ENCODE measurements at places on chromosomes 6 and 20. TPM values are rescaled to one million over a fixed set of nuclear protein-coding genes. Genes with fewer than 3 reads are reported as not detected.

DNA sequence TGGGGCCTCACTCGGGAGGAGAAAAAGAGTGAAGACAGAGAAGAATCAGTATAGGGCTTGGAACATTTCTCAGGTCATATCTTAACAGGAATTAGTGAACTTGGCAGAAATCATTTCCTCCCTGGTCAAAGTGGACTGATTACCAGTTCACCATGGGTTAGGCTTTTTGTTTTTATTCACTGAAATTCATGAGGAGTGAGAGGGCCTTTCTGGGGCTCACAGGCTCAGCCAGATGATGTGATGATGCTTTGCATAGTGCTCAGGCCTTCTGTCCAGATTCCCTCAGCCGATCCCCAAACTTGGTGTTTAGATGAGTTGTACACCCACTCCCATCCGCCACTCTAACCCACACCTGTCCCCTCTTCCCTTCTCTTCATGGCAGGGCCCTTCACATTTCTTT is 32.5 kb downstream of the SRSF3 start:
- peaks cover 18% of the 10 kb centered on the region for H3K4me1 ChIP-seq
- no peaks in the 10 kb centered on the region for H3K36me3 ChIP-seq
- DNase-seq = no peak
- no peaks in the 10 kb centered on the region for H3K27me3 ChIP-seq
- H3K27ac ChIP-seq = no peak overlapping the region

GRCh38 chr6:37822851-37823682 is 3.5 kb downstream of the ZFAND3 start:
- H3K4me3 ChIP-seq = peak overlapping the region; percentile 13
- H3K27ac ChIP-seq = peak overlapping the region; percentile 26
- peaks cover 71% of the 10 kb centered on the region for H3K4me1 ChIP-seq

MOG gene
- not detected for total RNA-seq

DNA sequence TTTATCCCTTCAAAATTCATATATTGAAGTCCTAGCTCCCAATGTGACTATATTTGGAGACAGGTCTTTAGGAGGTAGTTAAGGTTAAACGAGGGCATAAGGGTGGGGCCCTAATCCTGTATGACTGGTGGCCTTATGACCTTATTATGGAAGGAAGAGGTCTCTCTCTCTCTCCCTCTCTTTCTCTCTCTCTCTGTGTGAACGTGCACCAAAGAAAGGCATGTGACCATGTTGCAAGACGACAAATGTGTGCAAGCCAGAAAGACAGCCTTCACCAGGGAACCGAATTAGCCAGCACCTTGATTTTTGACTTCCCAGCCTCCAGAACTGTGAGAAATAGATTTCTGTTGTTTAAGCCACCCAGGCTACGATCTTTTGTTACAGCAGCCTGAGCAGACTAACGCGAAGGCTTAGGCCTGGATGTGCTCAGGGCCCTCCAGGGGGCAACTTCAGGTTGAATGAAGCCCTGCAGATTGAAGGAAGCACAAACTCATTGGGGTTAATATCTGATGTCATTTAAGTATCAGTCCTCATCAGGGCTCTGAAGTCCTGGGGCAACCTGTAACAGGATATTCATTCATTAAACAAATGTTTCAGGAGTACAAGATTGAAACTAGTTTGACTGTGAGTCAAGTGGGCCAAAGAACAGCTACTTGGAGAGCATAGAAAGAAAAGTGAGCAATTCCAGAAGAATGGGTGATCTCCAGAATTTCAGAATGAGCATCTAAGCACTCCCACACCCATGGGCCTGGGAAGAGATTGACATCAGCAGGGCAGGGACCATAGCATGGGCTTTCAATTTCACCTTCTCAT is 157.4 kb upstream of the TNFAIP3 start:
- H3K36me3 ChIP-seq = peaks cover 6% of the 10 kb centered on the region
- H3K4me1 ChIP-seq = peaks cover 77% of the 10 kb centered on the region
- peak overlapping the region; percentile 91 for H3K27ac ChIP-seq

DNA sequence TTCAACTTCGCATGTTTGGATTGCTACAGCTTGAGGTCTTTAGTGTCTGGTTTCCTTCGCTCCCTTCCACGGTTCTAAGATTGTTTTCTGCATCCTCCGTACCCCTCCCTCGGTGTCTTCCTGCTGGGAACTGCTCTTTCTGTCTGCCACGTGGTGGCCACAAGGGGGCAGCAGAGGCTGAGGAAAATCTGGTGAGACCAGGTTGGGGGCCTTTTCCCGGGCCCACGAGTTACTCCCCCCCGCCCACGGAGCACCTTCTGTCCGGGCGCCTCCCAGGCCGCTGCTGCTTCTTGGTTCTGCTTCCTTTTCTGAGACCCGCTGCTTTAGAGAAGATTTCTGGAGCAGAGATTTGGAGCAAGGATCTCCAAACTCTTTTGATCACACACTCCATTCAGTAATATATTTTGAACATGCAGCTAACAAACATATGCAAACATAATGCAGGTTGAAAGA is 21.1 kb upstream of the NOTCH4 start:
- peaks cover 27% of the 10 kb centered on the region for H3K4me1 ChIP-seq
- DNase-seq = peak; percentile 81
- no peaks in the 10 kb centered on the region for H3K27me3 ChIP-seq
- no peaks in the 10 kb centered on the region for H3K36me3 ChIP-seq

DNA sequence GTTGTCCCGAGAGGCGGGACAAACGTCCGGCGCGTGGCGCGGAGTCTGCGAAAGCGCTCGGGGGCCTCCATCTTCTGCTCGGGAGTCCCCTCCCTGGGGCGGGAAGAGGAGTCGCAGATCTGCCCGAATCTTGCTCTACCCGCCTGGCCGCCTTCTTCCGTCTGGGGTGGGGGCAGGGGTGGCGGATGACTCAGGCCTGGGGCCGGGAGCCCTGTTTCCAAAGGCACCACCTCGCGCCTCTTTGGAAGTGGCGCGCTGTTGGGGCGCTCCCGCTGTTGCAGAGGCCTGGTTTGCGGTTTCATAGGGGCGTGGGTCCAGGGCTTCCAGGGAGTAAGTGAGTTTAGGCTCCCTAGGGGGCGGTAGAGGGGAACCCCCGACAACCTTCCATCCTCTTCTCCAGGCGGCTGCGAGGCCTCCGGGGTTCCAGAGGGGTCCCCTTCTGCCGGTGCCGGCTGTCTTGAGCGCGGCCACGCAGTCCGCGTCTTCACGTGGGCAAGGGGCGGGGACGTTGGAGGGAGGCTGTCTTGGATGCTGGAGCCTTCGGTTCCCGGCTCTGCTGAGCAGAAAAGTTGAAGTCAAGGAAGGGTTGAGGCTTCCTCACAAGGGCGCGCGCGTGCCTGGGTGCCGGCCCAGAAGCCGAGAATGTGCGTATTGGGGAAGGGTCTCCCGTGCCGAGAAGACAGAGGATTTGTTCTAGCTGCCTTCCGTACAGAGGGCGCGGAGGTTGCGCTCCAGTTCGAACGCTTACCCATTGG is 2.6 kb upstream of the TFAP2C start:
- H3K36me3 ChIP-seq = no peaks in the 10 kb centered on the region
- peaks cover 45% of the 10 kb centered on the region for H3K27me3 ChIP-seq
- peak; percentile 49 for DNase-seq
- peaks cover 14% of the 10 kb centered on the region for H3K4me1 ChIP-seq
- no peak overlapping the region for H3K27ac ChIP-seq

- H3K4me3 ChIP-seq = no peak overlapping the region
- H3K4me1 ChIP-seq = no peaks in the 10 kb centered on the region
- DNase-seq = no peak
- no peaks in the 10 kb centered on the region for H3K27me3 ChIP-seq
- H3K36me3 ChIP-seq = no peaks in the 10 kb centered on the region
Observed at GRCh38 chr6:78599526-78599925, 267.8 kb upstream of the IRAK1BP1 start.

DNA sequence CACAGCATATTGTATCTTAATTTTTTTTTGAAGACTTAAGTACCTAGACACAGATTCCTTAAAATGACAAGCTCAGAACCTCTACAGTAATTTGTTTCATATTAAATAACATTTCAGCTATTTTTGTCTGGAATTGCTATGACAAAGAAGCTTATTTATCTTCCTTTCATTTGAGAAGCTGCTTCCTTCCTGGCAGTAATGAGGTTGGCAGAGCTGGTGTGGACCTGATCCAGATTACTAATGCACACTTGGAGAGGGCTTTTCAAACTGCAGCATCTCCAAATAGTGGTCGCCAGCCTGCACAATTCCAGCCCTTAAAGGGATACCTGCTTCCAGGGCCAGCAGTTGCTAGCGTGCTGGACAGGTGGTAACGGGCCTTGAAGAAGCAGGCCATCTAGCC is 12.1 kb downstream of the PTCHD4 start:
- no peak for DNase-seq
- H3K27ac ChIP-seq = no peak overlapping the region
- peaks cover 8% of the 10 kb centered on the region for H3K27me3 ChIP-seq
- H3K36me3 ChIP-seq = no peaks in the 10 kb centered on the region
- H3K4me1 ChIP-seq = no peaks in the 10 kb centered on the region

- DNase-seq = peak; percentile 59
- peaks cover 12% of the 10 kb centered on the region for H3K36me3 ChIP-seq
- H3K4me3 ChIP-seq = no peak overlapping the region
Observed at GRCh38 chr20:20014659-20015058, 2.5 kb upstream of the NAA20 start.

DCDC2 gene
- not detected for total RNA-seq

FITM2 gene
- 2.1 TPM for total RNA-seq

GRCh38 chr20:41512624-41513023 is 105.6 kb downstream of the CHD6 start:
- no peak overlapping the region for H3K27ac ChIP-seq
- H3K27me3 ChIP-seq = no peaks in the 10 kb centered on the region
- DNase-seq = no peak
- H3K4me3 ChIP-seq = no peak overlapping the region
- H3K4me1 ChIP-seq = peaks cover 31% of the 10 kb centered on the region
- peaks cover 28% of the 10 kb centered on the region for H3K36me3 ChIP-seq

DNMT3B gene
- total RNA-seq = 1.4 TPM

GRCh38 chr6:162294029-162294428 is 433.5 kb downstream of the PRKN start:
- H3K27ac ChIP-seq = no peak overlapping the region
- H3K27me3 ChIP-seq = no peaks in the 10 kb centered on the region
- H3K36me3 ChIP-seq = no peaks in the 10 kb centered on the region
- no peak for DNase-seq
- no peaks in the 10 kb centered on the region for H3K4me1 ChIP-seq

DNA sequence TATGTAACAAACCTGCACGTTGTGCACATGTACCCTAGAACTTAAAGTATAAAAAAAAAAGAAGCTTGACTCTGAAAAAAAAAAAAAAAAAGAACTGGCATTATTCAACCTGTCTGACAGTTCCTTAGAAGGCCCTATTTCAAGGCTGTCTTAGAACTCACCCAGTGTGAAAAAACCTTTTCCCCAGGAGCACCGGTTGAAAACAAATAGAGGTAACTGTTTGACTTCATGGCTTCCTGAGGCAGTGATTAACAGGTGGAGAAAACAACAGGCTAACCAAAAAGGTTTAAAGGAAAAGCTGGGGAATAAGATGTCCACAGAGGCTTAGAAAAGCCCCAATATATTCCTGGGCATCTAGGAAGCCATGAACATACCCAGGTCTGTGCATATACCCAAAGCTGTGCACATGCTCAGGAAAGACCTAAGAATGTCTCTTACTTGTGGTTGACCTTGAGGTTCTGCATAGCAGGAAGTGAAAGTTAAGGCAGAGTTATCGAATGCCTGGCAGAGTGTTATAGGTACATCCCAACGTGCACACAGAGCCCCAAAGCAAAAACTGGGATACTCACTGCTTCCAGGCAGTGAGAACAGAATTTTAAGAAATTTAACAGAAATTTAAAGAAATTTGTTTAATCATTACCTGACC is 7.0 kb downstream of the UQCC1 start:
- no peak for DNase-seq
- H3K4me1 ChIP-seq = peaks cover 20% of the 10 kb centered on the region
- H3K27ac ChIP-seq = peak overlapping the region; percentile 67
- no peaks in the 10 kb centered on the region for H3K27me3 ChIP-seq

FABP7 gene
- total RNA-seq = not detected

DNA sequence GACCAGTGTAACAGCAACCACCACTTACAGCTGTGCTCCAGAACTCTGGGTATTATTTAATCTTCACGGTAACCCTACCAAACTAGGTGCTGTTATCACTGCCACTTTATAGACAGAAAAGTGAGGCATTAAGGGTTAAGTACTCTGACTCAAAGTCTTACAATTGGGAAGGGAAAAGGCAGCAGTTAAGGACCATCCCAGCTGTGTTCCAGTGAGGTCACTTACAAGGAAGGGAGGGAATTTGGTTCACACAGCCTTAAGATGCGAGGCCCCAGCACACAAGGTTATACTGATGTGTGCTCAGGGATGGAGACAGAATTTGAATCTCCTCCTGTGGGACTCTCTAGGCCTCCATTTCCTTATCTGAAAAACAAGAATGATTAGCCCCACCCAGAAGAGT is 46.7 kb downstream of the TRERF1 start:
- DNase-seq = no peak
- no peak overlapping the region for H3K4me3 ChIP-seq
- H3K4me1 ChIP-seq = peaks cover 76% of the 10 kb centered on the region
- no peaks in the 10 kb centered on the region for H3K27me3 ChIP-seq

GRCh38 chr20:49230561-49231133 is 11.4 kb downstream of the DDX27 start:
- no peaks in the 10 kb centered on the region for H3K4me1 ChIP-seq
- no peaks in the 10 kb centered on the region for H3K27me3 ChIP-seq
- peak overlapping the region; percentile 20 for H3K27ac ChIP-seq
- peaks cover 50% of the 10 kb centered on the region for H3K36me3 ChIP-seq

- H3K27ac ChIP-seq = no peak overlapping the region
- H3K36me3 ChIP-seq = no peaks in the 10 kb centered on the region
- peaks cover 31% of the 10 kb centered on the region for H3K27me3 ChIP-seq
- DNase-seq = no peak
- no peak overlapping the region for H3K4me3 ChIP-seq
Observed at GRCh38 chr6:127221201-127221600, 45.5 kb upstream of the RNF146 start.

RTN4IP1 gene
- total RNA-seq = 4.8 TPM

NR2E1 gene
- total RNA-seq = not detected

SCGN gene
- total RNA-seq = not detected

DNA sequence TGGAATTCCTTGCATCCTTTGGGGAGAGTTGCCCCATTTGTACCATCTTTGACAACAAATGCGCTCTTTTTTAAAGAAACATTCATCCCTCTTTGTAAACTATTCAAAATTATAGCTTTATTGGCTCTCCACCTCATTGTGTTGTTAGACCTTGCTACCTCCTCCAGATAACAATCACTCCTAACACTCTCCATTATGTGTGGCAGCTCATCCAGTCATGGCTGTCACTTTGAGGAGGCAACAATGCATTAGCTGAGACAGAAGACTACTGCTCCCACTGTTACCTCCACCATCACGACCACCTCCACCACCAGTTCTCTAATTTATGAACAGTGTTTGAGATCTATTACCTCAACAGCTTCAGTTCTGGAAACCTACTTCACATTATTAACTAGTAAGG is 339.1 kb downstream of the FRK start:
- H3K4me3 ChIP-seq = no peak overlapping the region
- H3K4me1 ChIP-seq = no peaks in the 10 kb centered on the region
- H3K36me3 ChIP-seq = no peaks in the 10 kb centered on the region
- H3K27ac ChIP-seq = no peak overlapping the region

MYLK4 gene
- total RNA-seq = 0.16 TPM

DNA sequence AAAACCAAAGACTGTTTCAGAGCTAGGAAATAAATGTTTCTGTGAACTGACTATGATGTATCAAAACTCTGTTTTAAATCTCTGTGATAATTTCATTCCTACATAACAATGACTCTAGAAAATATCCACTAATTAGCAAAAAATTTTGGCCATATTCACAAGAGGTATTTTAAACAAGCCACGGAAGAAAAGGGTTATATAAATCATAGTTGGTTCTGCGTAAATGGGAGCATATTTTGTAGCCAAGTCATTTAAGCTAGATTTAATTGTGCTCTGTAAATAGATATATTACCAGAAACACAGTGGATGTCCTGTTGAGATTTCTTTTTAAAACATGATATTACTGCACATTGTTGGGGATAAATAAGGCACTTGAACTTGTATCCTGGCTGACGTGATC is 416.5 kb upstream of the PLCB4 start:
- H3K27me3 ChIP-seq = no peaks in the 10 kb centered on the region
- no peak overlapping the region for H3K4me3 ChIP-seq
- no peak overlapping the region for H3K27ac ChIP-seq
- H3K4me1 ChIP-seq = no peaks in the 10 kb centered on the region
- DNase-seq = no peak

All from activated CD4-positive, alpha-beta T cell treated with anti-CD3 and anti-CD28 coated beads for 36 hours (primary cell).